Hematopoietic multipotent progenitor cell (in vitro differentiated cells): ENCODE measurements at places on chromosomes 16 and 17.
A peak's percentile ranks its signal among the peaks of the same experiment; 100 is the strongest.

- no peak for DNase-seq
These were observed at the start of gene MMP15 for GRCh38 chr16:58025351-58026138. Gene MMP15, plus strand, starts transcription at chr16:58025754. Its CDS starts 597 bp downstream, at chr16:58026351.

DNA sequence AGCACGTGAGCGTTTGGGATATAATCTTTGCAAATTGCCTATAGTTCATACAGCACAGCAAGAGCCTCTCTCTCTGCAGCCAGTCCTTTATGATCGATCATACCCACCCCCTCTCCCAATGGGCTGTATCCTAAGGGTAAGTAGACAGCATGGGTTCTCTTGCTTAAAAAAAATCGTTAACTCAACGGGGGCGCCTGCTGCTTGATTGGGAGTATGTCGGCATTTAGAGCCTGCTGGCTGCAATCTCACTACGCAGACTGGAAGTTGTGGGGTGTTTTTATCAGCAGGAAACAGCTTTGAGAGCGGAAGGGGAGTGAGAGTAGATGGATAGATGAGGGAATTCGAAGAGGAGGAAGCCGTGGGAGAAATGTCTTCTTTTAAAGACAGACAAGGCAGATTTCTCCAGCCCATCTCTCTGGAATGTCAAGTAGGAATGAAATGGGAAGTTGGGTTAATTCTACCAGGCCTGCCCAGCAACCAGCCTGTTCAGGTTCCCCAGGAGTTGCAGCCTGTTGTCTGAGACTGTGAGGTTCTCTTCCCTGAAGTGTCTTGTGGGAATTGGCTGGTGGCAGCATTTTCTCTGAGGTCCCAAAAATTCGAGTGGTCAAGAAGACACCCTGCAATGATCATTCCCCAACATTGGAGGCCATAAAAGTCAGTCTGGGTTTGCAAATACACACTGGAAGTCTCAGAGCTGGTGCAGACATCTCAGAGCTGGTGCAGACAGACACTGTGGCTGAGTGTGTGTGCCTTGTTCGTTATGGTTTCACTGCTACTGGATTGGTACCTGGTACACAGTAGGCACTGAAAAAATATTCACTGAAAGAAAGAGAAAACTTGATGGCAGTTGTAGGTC lies 65.6 kb downstream of the PRKCB start:
- peak; percentile 96 for DNase-seq

GRCh38 chr16:4319454-4320421 lies 3.9 kb downstream of the GLIS2 start:
- DNase-seq: no peak

- peak; percentile 55 for DNase-seq
These were observed 264.2 kb downstream of the SEC14L1 start for GRCh38 chr17:77404812-77405581.

- DNase-seq: peak; percentile 40
These were observed 3.1 kb upstream of the TPPP3 start for GRCh38 chr16:67396159-67397035.

- DNase-seq: no peak
These were observed 9.2 kb downstream of the SNN start for GRCh38 chr16:11677451-11677951.

DNA sequence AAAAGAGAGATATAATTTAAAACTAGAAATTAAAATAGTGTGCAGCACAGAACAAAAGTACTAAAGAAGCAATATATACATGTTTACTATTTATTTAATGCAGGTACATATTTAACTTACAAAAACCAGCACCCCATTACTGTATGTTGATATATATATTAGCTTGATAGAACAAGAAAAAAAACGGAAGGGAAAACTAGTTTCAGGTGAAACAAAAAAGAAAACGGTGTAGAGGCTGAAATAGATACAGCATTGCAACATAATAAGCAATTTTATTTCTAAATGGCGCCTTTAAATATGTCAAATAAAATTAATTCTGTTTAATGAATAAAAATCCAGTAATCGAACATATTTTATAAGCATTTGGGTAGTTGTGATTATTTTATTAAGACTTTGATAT lies 3.9 kb downstream of the HNF1B start:
- no peak for DNase-seq

- peak; percentile 40 for DNase-seq
These were observed 13.2 kb upstream of the SLC12A3 start for GRCh38 chr16:56851671-56852400.

DNA sequence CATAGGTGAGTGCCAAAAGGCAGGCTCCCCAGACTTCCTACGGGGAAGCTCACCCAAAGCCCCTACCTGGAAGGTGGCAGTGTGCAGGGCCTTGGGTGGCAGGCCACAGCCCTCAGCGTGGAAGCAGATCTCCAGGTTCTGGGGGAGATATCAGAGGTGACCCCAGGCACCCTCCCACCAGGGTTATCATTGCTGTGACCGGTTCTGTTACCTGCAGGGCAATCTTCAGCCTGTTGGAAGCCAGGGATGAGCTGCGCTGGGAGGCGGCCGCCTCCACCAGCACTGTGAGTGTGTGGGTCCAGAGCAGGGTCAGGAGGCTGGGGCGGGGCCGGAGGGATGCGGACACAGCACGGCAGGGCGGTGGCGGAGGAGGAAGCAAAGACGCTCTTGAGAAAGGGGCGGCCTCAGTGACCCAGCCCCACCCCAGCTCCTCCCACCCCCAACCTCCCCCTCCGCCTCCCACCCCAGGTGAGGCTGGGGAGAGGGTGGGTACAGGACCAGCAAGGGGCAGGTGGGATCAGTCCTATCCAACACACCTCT lies 13.1 kb downstream of the UNC13D start:
- DNase-seq: no peak

- DNase-seq: no peak
These were observed 132.3 kb downstream of the TMEM132E start for GRCh38 chr17:34711646-34712045.

GRCh38 chr17:43014649-43015542 lies 7.3 kb downstream of the VAT1 start:
- no peak for DNase-seq

GRCh38 chr17:72295916-72296315 lies 175.1 kb downstream of the SOX9 start:
- DNase-seq: no peak
